ENCODE measurements at places on chromosomes 5 and 9.

- DNase-seq: no peak
Measured at GRCh38 chr5:94467954-94468930, 150.2 kb downstream of the KIAA0825 start.

GRCh38 chr5:57937501-57938173 lies 455.0 kb upstream of the ACTBL2 start:
- DNase-seq: no peak

DNA sequence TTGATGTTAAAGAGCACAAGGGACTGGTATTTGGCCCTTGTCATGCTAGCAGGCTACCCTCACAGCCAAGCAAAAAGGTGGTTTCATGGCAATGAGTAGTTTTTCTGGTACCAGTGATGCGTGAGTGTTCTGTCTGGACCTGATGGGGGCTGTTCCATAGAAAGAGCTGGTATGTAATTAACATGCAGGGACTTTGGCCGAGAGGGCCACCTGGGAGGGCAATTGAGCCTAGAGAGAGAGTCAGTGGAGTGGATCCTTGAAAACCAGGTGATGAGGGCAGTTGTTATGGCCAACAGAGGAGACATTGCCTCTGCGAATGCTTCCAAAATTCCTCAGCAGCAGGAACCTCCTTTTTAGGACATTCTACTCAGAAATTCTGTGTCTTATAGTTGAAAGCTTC lies 383.3 kb downstream of the PSAT1 start:
- DNase-seq: no peak

GRCh38 chr9:335373-335772 lies 120.7 kb downstream of the DOCK8 start:
- no peak for DNase-seq

DNA sequence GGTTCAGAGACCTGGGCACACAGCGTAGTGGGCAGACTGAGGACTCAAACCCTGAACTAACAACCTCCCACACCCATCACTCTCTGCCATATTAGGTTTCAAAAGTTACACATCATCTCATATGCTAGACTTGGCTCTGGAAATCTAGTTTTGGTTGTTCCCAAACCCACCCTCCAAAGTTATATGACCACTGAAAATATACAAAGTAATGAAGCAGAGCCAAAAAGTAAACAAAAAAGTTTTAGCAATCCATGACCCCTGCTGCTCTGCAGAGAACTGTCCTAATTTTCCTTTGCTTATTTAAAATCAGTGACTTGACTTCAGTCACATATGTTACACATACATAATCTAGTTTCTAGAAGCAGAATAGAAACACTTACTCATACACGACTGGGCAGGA lies 155.6 kb upstream of the TAS2R1 start:
- peak; percentile 87 for DNase-seq

DNA sequence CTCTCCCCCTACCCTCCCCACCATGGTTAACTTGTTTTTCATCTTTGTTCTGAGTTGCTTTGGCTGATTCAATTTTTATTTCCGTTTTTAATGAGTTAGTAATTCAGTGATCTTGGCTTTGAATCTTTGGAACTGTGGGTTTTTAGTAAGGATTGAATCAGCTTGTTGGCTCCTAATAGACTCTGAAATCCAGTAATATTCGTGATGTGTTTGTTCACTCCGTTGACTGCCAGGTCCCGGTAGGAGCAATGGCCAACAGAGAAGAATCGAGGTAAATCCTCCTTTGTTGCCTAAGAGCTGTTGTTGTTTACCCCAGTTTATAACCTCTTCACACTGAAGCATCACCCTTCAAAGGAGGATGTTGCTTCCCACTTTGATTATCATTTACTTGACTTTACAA lies 92.7 kb downstream of the PCSK1 start:
- no peak for DNase-seq

DNA sequence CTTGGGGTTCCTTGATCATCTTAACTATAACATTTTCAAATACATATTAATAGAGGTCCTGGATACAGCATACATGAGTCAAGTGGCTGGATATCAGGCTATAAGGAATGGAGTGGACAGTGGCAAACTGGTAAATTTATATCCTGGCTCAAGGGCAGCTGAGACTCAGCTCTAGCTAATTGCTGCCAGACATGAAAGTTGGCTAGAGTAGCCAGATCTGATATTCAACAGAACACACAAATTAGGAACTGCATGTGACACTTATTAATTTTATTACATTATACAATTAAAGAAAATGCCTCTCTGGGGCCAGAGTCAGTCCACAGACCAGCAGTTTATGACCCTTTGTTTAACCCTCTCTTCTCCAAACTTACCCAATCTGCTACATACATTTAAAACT lies 206.5 kb downstream of the KCTD16 start:
- DNase-seq: no peak

DNA sequence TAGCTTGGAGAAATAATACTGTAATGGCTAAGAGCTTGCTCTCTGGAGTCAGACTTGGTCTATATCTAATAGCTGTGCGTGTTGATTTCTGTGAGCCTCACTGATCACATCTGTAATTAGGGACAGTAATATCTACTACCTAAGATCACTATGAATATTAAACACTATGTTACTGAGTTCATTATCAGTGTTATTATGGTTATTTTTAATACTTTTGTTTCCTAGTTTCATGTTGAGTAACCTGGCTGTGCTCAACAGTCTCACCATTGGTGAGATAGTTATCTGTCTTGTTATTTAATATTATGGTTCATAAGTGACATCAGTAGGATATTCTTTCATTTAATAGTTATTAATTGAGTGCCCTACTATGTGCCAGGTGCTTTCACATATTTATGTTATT lies 22.4 kb upstream of the CAVIN4 start:
- no peak for DNase-seq

GRCh38 chr5:623531-623930 lies 11.4 kb downstream of the CEP72 start:
- no peak for DNase-seq

GRCh38 chr9:14027116-14027800 lies 286.7 kb downstream of the NFIB start:
- peak; percentile 60 for DNase-seq

- no peak for DNase-seq
Measured at GRCh38 chr9:134679616-134680392, 38.2 kb downstream of the COL5A1 start.

GRCh38 chr5:100668511-100668910 lies 133.3 kb downstream of the FAM174A start:
- DNase-seq: no peak

- DNase-seq: no peak
Measured at GRCh38 chr5:55136521-55136920, 23.4 kb upstream of the GPX8 start.

- DNase-seq: no peak
Measured at GRCh38 chr9:85108229-85108628, 438.7 kb downstream of the NTRK2 start.

DNA sequence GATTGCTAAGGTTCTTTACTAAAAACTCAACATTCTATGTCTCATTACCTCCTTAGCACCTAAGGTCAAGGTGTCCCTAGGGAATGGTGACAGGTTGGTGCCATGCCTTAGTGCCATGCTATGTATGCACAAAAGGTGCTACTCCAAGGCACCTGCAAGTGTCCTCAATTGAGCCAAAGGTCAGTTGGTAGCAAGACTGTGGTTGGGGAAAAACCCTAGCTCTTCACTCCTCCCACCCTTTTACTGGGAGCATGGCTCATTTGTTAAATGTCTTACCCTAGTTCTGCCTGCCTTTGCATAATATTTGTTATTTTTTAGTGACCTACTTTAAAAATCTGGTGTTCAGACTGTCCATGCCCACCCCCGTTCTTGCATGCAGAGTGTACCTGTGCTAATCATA lies 17.0 kb downstream of the ACO1 start:
- DNase-seq: no peak

- DNase-seq: no peak
Measured at GRCh38 chr9:100579665-100580064, 1.8 kb downstream of the CAVIN4 start.

DNA sequence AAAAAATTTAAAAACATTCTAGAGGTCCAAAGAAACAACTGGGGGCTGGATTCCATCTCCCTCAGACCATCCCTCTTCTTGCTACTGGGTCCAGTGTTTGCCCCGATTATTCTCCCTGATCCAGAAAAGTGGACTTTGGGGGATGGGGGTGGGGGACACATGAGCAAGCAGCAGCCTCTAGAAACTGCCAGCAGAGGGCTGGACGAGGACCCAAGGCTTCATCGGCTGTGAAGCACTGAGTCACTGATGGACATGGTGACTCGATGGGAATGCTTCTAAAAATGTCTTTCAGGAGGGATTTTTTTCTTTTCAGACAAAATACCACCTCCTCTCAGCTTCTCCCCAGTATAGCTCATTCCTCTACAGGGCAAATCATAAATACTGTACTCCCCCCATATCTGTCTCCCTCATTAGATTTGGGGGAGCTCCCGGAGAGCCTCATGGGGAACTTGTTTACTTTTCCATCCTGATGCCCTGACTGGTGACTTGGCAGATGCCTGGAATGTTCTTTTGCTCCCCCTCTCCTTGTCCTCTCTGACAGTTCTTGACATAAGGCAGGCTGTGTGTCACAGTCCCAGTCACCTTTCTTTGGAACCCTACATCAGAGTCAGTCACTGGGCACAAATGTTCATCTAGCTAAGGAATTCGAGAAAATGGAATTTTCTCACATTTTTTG lies 67.2 kb upstream of the STC2 start:
- DNase-seq: peak; percentile 32

DNA sequence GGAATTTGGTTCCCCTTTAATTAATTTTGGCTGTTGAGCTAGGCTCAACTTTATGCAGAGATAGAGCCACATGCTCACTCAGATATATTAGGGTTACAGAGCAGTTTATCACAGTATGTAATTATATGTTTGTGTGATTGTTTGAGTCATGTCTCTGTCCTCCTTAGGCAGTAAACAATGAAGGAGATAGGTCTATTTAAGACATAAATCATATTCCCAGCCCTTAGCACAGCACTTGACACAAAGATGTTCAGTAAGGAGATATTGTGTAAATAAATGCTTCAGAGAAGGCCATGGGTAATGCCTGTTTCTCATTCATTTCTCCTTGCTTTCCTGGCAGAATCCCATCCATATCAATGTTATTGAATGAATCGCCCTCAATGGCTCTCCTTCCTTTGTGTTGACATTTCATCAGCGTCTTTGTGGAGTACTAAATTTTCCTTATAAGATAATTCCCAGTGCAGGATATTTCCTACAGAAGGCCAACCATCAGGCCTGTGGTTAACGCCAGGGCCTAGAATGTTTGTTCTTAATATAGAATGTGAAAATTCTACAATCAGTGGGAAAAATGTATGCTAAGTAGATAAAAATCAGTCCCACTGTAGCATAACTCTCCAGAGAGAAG lies 408.0 kb downstream of the EBF1 start:
- no peak for DNase-seq

DNA sequence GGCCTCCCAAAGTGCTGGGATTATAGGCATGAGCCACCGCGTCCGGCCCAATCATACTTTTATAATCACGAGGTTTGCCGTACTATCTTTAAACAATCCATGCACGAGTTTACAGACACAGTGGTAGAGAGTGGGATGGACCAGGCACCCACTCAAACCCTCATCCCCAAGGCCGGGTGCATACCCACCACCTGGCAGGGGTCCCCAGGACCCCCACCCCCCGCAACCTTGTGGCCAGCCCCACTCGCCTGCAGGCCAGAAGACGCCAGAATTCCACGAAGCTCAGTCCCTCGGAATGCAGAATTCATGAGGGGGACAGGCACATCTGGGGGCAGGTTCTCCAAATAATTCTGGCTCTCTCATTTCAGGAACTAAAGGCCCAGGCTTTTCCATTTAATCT lies 17.1 kb downstream of the NACC2 start:
- DNase-seq: no peak

GRCh38 chr9:2053883-2054845 lies 39.0 kb downstream of the SMARCA2 start:
- no peak for DNase-seq

- no peak for DNase-seq
Measured at GRCh38 chr5:135031813-135032694, 2.0 kb downstream of the PITX1 start.

- DNase-seq: peak; percentile 34
Measured at GRCh38 chr5:156147261-156147943, 179.6 kb upstream of the SGCD start.

- DNase-seq: no peak
Measured at GRCh38 chr9:95480346-95480745, 36.4 kb downstream of the PTCH1 start.

DNA sequence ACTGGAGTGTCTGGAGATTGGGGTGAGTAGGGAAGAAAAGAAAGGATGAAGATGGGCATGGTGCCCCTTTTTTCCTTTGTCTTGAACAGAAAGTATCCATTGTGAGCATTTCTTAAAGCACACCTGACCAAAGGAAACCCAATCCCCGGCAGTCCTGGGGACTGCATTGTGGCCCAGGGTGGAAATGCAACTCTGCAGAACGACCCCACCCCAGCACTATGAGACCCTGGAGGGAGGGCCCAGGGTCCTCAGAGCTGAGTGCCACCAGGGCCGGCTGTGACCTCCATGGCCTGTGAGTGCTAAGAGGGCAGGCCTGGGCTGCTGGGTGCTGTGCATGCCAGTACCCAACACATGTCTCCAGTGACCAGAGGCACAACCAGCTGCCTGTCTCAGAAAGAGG lies 18.5 kb downstream of the EEIG1 start:
- DNase-seq: no peak

- DNase-seq: no peak
Measured at GRCh38 chr9:132825430-132825829, 52.7 kb downstream of the AK8 start.

DNA sequence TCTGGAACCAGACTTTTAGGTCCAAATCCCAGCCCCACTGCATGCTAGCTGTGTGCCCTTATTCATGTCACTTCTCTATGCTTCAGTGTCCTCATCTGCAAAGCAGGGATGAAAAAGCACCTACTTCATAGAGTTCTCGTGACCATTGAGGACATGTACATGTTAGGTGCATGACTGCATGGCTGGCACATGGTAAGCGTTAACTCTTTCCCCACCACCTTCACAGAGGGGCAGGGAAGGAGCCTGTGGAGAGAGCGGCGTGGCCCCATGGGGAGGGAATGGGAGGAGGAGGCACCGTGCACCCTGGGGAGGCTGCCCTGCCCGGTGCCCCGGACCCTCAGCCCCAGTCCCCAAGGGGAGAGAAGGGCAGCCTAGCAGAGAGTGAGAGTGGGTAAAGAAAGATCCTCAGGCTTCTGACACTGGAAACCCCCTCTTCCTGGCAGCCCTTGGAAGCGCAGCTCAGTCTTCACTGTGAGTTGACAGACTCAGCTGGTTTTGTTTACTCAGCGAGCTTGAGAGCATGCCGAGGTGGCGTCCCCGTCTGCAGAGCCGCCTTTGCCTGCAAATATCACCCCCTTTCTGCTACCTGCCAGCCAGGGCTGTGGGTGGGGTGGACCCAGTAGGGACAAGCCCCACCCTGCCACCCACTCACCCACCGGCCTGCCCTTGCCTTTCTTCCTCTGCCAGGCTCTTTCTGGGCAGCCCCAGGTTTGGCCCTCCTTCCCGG lies 10.6 kb upstream of the ANGPTL2 start:
- DNase-seq: peak; percentile 82

Data from lung (tissue), 17 donors.